ENCODE measurements at places on chromosomes 11 and 22.

- DNase-seq = no peak
These were observed 5.4 kb upstream of the TMPRSS4 start for GRCh38 chr11:118071416-118072030.

GRCh38 chr11:2715716-2716350 is 16.0 kb upstream of the KCNQ1OT1 start:
- no peak for DNase-seq

GRCh38 chr22:43901976-43902643 is 10.3 kb upstream of the PNPLA5 start:
- no peak for DNase-seq

DNA sequence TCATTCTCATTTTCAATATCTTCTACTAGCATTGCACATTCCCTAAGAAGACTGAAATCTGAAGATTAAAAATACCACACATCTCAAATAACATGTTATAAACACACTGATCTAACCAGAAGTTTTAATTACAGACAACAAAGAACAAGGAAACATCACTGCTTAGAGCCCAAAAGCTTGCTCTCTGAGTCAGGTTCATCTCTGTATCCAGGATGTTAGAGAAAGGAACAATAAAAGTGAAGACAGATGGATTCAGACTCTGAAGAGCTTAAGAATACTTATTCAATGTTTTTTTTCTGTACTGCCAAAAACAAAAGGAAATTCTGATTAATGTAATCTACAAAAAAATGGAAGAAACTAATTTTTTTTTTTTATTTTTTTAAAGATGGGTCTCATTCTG is 16.5 kb downstream of the RDX start:
- DNase-seq = no peak

- no peak for DNase-seq
These were observed 529 bp upstream of the CCND1 start for GRCh38 chr11:69640260-69640994.

DNA sequence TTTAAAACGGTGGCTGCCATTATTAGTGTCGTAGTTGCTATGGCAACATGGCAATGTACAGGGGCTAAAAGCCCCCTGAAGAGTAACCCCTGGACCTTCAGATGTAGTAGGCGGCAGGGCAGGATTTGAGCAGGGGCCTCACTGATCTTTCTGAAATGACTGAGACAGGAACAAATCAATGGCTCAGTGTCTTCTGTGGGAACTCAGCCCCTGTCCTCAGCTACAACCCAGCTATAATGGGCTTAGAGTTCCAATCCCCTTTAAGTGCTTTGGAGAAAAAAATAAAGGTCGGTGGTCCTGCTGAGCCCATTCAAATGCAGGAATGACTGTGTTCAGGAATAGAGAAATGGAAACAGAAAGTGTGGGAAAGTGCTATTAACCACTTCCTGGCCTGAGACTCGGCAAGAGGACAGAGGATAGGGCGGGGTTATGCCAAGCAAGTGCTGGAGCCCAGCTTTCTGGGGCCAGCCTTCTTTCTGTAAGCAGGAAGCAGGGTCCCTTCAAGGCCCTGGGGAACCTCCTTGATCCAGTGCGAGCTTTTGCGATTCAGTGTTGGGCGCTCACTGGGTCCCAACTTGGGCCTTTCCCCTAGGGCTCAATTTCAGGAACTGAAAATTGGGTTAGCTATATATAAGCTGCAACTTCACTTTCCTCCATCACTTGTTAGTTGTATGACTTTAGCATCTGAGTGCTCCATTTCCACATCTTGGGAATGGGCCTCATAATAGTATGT is 6.1 kb upstream of the CD82 start:
- DNase-seq = no peak

DNA sequence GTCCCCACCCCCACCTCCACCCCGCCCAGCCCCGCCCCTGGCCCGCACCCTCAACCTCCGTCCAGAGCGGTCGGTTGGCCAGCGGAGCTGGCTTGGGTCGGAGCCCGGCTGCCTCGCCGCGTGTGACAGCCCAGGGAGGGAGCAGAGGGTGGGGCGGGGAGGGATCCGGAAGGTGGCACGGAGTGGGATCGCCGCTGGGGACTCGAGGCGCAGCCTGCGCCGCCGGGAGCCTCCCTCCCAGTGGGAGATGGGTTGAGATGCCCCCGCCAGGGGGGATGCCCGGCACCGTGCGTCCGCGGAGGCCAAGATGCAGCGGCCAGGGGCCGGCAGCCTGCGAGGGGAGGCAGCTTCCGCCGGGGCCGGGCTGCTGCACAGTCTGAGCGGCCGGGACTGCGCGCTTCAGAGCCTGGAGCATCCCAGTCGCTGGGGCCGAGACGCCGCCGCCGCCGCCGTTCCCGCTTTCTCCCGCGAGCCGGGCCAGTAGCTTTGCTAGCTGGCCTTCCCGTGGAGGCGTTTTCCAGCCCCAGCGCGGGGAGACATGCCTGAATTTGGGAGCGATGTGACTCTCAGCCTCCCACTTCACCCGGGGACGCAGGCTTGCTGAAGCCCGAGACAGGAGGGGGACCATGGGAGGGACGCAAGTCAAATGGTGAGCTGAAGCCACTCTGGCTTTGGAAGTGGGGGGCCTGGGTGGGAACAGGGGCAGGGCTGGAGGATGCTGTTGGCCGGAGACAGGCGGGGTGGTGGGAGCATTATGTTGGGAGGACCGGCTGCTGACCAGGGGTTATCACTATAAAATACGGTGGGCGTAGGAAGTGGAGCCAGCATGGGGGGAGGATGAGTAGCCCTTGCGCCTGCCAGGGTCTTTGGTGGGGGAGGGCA is 40.2 kb downstream of the DIXDC1 start:
- peak; percentile 75 for DNase-seq

DNA sequence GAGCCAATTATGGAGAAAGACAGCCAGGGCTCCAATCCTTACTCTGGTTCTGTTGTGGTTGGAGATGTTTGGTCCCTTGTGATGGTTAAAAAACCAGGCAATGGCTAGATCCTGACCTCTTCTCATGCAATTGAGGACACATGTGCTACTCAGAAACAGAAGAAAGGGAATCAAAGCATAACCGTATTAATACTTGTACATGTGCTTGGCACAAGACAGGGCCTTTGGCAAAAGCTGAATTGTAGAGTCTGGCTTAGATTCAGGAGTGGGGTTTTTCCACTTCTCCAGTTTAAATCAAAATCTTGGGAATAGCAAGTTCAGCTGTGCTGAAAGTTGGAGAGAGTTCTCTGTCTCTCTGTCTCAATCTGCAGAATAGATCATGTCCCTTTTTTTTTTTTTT is 80.1 kb upstream of the E2F8 start:
- DNase-seq = no peak

GRCh38 chr11:5486421-5486820 is 2.1 kb upstream of the OR52D1 start:
- no peak for DNase-seq

GRCh38 chr11:60925868-60926267 is 1.6 kb downstream of the TMEM132A start:
- DNase-seq = no peak

GRCh38 chr11:63875506-63876065 is 36.7 kb downstream of the MARK2 start:
- DNase-seq = no peak

DNA sequence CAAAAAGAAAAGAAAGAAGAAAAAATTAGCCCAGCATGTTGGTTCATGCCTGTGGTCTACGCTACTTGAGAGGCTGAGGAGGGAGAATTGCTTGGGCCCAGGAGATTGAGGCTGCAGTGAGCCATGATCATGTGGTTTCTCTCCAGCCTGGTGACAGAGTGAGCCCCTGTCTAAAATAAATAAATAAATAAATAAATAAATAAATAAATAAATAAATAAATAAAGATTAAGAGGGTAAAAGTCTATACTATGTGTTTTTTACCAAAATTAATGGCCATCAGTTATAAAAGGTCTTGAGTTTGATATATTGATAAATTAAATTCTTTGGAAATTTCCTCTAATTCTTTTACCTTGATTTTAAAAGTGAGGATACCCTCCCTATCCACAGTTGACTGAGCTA is 25.2 kb upstream of the DEPDC7 start:
- no peak for DNase-seq

DNA sequence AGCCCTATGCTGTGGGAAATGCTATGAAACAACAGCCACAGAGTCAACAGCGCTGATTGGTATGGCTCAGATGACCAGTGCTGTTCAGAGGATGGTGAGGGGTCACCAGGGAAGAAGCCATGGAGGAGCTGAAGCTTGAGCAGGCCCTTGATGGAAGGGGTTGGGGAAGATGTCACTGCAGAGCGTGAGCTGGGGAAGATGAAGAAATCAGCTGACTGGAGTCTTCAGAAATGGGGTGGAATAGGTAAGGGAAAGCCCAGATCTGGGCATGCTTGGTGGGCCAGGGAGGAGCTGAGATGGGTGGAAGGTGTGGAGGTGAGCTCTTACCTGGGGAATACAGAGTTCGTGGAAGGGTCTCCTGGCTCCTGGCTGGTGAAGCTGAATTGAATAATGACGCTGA is 105.4 kb upstream of the PLET1 start:
- no peak for DNase-seq

DNA sequence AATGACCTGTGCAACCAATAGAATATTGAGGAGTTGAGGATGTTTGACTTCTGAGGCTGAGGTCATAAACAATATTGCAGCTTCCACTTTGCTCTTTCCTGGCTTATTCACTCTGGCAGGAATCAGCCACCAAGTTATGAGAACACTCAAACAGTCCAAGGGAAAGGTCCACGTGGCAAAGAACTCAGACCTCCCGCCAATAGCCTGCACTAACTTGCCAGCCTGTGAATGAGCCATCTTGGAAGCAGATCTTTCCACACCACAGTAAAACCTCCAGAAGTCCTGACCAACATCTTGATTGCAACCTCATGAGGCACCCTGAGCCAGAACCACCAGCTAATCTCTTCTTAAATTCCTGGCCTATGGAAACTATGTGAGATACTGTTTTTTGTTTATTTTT is 22.7 kb upstream of the PICALM start:
- no peak for DNase-seq

DNA sequence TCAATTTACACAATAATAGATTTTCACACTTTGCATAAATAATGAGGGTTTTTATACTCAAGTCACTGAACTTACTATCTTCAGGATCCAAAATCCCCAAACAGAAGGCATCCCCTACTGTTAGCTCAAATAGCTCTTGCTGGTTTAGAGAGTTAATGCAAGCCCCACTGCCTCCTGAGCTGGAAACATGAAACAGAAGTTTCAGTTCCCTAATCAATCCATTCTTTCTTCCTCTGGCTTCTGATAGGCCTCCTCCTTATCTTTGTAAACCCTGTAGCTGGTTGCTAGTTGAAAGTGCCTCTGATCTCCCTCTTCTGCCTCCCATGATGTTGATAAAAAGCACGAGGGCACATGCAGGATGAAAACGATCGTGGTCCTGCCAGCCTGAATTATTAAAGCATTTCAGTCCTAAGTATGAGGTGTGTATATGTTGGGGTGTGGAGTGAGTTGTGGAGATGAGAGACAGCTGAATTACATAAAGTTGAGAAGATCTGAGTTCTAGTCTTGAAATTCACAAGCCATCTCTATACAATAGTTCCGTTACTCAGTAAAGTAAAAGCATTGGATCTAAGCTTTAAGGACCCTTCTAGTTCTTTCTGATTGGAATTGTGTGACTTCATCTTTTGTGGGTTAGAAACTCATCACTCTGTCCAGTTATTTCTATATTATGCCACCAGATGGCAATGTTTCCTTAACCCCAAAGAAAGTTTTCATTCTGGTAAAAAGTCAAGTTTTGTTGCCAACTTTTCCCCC is 35.0 kb upstream of the EHF start:
- DNase-seq = no peak

DNA sequence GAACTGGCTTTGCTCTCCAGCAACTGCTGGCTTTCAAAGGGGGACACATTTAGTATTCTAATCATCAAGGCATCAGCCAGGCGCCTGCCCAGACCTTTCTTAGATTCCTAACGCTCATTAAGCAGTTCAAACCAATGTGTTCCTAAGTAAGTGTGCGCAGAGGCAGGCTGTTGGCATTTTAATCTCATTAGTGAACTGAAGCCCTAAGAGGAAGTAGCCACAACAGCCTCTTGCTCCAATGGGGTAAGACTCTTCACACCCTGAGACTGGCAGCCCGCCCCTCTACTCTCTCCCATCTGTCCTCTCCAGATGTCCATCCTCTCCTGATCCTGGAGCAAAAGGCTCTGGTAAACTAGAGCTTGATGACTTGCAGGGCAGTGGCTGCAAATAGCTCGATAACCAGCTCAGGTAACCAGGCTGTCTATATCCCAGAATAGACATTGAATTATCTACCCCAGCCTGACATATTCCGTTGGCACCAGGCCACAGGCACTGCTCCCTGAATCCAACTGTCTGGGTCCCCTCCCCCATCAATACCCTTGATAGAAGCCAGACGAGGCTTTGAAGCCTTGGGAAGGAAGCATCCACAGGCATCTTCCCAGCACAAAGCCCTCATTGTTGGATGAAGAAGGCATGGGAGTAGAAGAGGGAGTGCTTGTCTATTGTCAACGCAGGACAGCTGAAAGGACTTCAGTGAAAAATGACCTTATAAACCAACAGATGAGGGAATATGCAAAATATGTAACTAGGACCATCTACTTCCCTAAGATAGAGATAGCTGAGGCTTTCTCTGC is 321.1 kb downstream of the TENM4 start:
- no peak for DNase-seq

DNA sequence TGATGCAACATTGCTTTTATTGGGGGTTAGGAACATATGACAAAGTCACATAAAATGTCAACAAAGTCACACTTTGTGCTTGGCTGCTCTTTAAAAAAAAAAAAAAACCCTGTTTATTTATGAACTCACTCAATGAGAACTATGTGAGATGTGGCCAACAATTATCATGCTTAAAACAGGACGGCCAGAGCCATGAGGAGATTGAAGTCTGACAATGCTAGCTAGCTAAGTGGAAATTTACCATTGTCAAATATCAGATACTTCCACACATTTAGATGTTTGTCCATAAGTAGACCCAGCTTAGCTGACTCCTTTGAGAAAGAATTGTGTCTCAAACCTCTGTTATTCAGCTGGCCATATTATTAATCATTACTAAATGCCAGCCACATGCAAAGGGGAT is 26.9 kb downstream of the BLID start:
- DNase-seq = no peak

- DNase-seq = no peak
These were observed 355.6 kb downstream of the METTL15 start for GRCh38 chr11:28463826-28464225.

- peak; percentile 65 for DNase-seq
These were observed 20.8 kb downstream of the TREH start for GRCh38 chr11:118658429-118659313.

GRCh38 chr11:88367310-88367709 is 29.8 kb upstream of the CTSC start:
- DNase-seq = no peak

- peak; percentile 78 for DNase-seq
These were observed 4.9 kb downstream of the ADORA2A start for GRCh38 chr22:24432059-24432853.

- DNase-seq = no peak
These were observed 104.8 kb downstream of the NECTIN1 start for GRCh38 chr11:119624102-119624615.

DNA sequence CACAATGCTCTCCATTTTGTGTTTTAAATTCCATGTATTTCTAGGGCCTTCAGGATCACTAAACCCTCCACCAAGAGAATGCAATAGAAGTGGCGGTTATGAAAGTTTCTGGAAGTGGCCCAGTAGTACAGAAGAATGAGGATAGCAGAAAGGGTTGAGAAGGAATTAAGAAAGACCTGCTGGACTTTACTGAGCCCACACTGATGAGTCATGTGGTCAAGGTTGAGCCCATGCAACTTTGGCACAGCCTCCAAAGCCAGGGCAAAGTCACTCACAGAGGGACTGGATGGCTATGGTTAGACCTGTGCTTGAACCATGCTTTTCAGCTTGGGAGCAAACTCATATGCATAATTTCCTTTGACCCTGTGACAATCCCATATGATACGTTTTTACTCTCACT is 102.9 kb upstream of the PLET1 start:
- no peak for DNase-seq

GRCh38 chr11:44726283-44727113 is at the start of gene TSPAN18:
Gene TSPAN18 (plus strand): TSS chr11:44726962. CDS start chr11:44906417, 179,455 bp downstream.
- no peak for DNase-seq

All from left forelimb (tissue), 1 donor.